NCI-H146 (cell line): ENCODE measurements at places on chromosomes 7 and 10.

DNA sequence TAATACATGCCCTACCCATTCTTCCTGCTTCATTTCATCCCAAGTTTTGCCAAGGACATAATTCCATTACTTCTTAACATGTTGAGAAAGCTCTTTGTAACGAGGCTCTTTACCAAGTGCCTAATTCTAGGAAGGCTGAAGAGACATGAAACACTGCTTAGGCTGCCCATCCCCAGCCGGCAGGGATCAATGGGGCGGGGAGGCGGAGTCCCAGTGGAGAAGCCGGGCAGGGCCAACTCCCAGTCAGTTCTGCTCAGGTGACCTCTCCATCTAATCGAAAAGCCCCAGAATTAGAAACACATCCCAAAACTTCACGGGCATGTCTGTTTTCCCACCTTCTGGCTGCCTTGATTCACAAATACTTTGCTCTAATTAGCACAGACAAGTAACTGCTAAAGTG is 89.5 kb upstream of the LYZL1 start:
- no peak for DNase-seq

DNA sequence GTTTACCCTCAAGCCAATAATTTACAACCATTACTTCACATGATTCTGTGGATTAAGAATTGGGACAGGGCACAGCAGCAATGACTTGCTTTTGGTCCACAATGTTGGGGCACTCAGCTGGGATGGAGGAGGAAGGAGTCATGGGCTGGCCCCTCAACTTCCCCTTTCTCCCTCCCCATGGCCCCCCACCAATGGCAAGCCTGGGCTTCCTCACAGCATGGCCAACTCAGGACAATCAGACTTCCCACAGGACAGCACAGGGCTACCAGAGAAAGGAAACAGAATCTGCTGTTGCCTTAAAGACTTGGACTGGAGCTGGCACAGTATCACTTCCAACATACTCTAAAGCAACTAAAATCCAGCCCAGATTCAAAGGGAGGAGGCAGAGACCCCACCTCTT is 160.7 kb downstream of the PTPN20 start:
- DNase-seq, result no peak

DNA sequence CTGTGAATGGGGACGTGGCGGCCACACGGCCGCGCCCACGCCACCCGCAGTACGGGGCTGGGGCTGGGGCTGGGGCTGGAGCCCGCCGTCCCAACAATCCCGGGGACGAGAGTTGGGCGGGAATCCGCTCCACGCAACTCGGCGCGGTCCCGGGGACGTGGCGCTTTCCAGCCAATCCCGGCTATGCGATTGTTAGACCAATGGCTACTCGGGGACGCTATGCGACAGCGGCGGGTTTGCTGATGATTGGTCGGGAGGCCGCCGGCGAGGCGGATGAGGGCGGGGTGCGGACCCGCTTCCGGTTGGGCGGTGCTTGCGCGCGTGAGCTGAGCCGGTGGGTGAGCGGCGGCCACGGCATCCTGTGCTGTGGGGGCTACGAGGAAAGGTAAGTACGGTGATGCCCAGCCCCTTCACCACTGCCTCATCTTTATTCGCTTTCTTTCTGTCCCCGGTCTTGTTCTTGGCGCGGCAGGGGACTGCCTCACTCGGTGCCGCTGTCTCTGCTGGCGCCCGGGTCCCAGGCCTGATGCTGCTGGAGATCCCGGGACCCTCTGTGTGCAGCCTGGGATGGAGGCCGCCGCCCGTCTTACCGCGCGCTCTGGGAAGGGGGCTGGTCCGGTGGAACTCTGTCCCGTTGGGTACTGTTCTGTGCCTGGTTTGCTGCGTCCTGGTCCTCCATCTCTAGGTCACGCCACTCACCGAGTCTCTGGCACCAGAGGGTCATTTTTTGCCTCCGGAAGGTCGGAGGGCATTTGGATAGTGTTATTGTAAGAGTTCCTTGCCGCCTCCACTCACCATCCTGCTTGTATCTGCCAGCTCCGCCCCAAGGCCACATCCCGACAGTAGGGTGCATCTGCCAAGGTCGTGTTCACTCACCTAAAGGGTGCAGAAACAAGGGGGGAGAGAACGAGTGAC is at the start of gene CALU:
CALU (plus strand) TSS at position 312 of the 915 bp plus-strand sequence. CDS start 9,225 bp downstream, outside the sequence.
- peak; percentile 95 for DNase-seq

DNA sequence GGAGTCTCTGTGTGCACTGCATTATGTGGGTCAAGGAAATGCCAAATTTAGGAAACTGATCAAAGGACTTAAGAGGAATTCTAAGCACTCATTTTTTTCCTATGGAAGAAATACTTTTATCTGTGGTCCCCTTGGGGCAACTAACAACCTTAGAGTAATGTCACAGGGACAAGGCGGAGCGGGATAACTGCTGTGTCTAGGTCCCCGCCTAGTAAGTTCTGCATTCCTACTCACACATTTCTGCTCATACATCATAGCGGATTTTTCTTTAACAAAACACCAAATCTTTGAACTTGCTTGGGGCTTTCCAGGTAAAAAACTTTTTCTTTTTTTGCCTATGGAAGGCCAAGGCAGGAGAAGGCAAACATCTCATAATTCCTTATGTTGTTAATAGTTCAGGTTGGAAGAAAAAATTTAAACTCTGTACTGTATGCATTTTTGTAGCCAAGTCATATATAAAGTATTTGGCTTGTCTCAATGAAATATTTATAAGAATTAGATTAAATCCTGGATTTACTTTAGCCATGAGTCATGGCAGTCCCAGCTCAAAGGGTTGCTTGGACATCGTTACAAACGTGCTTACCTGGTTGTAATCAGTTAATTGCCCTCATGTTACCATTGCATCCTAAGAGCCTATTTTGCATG is 285.0 kb downstream of the PHTF2 start:
- no peak for DNase-seq

DNA sequence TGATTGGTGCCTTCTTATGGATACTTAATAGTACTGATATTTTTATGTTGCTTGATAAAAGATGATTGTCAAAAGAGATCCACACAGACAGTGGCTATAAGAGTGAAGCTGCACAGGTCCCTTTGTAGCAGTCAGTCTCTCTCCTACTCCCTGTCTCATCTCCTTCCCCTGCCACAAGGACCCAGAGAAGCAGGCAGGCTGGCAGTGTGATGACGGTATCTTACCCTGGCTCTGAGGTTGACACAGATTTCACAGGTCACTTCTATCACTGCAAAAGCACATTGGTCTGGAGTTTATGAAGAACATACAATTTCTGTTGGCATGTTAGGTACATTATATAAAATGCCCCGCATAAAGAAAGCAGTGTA is 64.4 kb upstream of the AHR start:
- DNase-seq, result no peak

DNA sequence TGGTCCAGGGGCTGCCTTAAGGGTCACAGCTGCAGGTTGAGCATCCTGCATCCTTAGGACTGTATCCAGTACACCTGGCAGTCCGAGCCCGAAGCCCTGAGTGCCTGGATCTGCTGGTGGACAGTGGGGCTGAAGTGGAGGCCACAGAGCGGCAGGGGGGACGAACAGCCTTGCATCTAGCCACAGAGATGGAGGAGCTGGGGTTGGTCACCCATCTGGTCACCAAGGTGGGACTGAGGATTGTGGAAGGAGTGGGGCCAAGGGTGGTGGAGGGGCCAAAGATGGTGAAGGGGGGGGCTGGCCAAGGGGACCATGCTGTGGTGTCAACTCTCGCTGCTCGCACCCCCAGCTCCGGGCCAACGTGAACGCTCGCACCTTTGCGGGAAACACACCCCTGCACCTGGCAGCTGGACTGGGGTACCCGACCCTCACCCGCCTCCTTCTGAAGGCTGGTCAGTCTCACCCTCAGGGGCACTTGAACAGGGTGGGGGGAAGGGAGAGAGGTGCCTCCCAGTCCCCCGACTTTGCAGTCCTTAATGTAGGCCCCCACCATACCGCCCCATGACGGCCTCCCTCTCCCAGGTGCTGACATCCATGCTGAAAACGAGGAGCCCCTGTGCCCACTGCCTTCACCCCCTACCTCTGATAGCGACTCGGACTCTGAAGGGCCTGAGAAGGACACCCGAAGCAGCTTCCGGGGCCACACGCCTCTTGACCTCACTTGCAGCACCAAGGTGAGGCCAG is 5.3 kb downstream of the NFKB2 start:
- no peak for DNase-seq

DNA sequence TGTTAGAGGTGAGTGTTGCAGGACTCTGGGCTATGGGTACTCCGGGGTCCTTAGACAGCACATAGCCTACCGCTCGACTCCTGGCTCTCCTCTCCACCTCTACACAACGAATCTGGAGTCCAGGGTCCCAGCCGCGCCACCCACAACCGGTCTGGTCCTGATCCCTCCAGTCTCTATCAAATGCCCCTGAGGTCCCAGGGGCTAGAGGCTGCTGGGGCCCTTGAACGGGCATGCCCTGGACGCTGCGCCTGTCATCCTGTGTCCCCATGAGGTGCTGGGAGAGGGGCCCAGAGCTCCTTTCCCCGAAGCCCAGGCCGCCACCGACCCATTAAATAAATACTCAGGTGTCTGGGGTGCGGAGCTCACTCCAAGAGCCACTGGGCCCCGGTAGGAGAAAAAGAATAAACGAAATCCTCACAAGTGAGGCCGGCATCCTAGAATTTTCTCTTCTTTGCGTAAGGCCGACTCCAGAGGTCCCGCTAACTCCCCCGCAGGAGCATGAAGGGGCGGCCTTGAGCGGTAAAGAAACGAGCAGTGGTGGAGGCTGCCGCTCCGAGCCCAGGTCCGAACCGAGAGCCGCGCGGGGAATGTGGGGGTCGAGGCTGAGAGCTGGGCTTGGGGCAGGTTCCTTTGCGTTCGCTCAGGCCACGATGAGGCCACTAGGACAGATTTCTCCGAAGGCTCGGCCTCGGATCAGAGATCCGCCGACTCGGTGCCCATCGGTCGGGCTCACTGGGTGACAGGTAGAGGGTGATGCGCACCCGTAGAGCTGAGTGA is 166.7 kb downstream of the NRF1 start:
- no peak for DNase-seq

DNA sequence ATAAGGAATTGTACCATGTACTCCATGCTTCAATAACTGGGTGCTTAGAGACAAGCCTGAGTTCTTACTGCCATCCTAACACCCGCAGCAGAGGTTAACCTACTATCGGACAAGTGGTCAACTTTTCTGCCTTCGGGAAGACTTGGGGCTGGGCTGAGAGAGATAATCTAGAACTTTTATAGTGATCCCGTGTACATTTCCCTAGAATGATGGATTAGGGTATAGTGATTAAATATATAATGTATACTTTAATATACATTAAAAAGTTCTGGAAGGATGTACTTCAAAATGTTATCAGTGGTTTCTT is 12.2 kb upstream of the HNRNPF start:
- DNase-seq, result no peak

DNA sequence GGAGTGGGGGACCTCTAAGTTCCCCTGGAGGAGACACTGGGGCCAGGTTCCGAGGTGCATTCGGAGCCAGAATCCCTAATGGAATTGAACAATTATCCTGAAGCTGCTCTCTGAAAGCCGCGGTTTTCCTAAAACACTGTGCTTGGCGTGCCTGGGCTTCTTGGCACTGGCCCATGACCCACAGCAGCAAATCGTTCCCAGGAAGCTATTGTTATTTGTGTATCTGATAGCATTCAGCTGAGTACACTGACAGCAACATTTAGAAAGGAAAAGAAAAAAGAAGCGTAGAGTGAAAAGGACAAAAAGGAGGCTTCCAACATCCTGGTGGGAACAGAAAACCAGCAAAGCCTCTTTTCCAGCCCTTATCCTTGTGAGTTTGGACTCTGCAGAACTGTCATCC is 339.8 kb downstream of the FRMD4A start:
- DNase-seq, result peak; percentile 32

DNA sequence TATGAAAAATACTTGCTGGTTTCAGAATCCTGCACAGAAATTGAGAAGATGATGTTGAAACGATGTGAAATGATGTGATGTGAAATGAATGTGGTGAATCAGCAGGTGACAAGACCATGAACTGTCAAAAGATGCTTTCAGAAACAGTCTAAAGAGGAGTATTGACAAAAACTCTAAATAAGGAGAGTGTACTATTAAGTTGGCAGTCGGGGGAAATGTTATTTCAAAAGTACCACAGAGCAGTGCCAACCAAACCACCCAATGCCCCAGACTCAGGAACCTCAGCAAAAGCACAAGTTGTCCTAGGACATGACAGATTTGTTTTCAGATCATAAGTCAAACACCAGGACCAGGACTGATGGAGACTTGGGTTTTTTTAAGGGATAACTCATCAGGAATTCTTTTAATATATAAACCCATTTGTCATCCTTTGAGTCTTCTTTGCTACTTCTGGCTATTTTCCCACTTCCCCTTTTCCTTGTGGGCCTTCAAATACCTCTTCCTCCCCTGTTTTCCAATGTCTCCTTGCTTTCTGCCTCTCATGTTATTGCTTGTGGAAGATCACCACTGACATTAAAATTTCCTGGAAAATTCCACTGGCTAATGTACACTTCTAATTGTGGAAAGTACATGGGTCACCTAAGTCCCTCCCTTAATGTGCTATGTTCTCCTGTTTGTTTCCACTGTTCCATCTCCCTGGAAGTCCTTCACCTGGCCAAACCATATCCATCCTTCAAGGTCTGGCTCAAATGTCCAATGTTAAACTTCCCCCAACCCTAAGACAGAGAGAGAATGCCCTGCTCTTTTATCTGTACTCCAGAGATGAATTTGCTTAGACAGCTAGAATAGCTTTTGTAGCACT is 10.2 kb upstream of the PPP1R3C start:
- no peak for DNase-seq

DNA sequence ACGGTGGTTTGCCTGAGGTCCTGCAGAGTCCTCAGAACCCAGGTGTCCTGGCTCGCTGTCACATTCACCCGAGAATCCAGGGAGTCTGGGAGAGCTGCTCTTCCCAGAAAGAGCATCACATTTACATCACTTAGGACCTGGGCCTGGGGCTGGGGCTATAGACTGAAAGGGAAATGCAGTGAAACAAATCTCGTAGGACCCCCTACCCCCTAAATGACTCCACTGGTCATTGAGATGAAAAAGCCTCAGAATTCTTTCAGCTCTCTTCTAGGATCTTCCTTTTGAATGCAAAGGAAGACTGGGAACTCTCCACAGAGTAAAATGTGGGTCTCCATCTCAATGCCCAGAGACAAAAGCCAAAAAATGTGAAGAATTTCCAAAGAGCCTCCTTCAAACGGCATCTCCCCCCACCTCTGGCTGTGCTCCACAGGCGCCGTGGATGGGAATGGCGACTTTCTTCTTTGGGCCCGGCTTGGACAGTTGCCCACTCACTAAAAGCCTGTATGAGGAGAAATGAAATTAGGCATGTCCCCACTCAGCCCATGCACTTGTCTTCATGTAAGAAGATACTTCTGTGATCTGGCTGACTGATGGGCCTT is 49.0 kb upstream of the PODXL start:
- DNase-seq, result no peak

DNA sequence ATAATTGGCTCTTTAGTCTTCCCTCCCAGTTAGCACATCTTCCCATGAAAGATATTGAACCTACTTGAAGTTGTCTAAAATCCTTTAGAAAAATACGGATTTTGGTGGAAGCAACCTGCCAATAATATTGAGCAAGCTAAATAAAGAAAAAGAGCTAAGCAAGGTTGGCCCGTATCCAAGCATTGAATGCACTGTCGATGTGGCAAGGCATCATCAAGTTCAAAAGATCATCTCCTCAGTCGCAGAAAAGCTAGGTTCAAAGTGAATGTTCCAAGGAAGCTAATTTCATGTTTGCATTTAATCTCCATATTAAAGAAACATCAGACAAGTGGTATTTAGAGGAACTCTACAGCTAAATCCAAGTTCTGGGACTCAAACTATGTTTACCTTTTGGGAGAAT is 206.0 kb downstream of the MTERF1 start:
- no peak for DNase-seq
